ENCODE measurements at places on chromosomes 12 and 14.

DNA sequence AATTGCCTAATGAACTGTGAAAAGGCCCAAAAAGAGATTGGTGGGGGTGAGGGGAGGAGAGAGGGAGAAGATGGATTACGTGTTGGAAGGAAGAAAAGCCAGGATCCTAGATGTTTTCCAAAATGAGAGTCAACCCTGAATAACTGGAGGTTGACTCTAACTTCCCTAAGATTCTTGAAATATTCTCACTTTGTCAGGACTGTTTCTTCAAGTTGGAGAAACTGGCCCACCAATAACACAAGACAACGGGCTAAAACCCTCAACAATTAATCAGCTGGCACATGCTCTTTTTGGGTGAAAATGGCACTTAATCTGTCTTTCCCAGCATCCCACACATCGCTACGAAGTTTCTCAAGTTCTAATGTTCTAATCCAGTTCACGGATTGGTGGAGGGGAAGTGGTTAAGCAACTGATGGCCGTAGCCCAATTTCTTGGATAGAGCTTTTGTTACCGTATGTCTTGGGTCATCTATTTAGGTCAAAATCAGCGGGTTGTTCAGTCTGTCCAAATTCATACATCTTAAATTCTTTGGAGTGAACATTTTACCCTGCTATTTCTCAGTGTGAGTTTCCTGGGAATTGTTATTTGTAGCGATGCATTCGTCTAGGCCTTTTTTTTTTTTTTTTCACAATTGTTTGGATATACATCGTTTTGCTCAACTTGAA is 49.0 kb downstream of the GPHB5 start:
- DNase-seq: no peak

DNA sequence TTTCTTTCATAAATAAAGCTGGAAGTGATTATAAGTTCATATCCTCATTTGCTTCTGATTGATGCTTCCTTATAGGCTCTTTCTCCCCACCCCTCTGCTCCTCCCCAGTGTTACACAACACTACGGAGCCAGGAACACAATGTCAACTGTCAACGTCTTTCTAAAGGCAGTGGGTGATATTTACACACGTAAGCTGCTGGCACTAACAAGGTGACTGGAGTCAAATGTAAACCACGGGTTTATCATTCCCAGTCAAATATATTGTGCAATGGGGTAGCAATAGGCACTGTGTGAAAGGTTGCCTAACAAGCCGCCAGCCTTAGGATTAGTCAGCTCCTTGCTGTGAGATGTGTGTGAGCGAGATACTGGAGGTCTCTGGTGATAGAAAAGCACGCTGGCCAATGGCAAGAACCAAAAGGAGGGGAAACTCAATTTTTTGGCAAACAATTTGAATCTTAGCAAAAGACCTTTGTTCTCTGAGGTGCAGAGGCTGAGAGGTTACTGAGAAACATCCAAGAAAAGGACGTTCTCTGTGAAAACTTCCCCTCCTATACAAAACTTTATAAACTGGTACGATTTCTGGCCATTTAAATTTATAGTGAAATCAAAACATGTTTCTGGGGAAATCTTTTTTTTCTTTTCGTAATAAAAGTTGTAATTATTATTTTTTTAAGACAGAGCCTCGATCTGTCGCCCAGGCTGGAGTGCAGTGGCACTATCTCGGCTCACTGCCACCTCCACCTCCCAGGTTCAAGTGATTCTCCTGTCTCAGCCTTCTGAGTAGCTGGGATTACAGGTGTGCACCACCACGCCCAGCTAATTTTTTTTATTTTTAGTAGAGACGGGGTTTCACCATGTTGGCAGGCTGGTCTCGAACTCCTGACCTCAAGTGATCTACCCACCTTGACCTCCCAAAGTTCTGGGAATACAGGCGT is 22.3 kb upstream of the HECTD1 start:
- no peak for DNase-seq

- DNase-seq: no peak
Measured at GRCh38 chr14:101197595-101198397, 294.3 kb upstream of the RTL1 start.

DNA sequence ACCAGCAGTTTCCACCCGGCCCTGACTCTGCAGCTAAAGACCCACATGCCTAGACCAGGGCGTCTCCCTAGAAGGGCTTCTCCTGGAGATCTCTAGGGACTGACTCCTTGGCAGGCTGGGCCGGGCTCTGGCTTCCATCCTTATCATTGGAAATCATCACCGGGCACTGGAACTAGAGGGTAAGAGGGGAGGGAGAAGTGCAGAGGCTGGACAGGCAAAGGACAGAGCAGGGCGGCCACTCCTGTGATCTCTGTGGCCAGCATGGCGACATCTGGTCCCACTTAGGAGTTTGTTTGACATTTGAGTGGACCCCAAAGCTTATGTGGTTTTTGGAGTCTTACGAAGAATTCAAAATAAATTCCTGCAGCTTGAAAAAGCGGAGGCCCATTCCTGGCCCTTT is 7.1 kb downstream of the LTBP2 start:
- no peak for DNase-seq

DNA sequence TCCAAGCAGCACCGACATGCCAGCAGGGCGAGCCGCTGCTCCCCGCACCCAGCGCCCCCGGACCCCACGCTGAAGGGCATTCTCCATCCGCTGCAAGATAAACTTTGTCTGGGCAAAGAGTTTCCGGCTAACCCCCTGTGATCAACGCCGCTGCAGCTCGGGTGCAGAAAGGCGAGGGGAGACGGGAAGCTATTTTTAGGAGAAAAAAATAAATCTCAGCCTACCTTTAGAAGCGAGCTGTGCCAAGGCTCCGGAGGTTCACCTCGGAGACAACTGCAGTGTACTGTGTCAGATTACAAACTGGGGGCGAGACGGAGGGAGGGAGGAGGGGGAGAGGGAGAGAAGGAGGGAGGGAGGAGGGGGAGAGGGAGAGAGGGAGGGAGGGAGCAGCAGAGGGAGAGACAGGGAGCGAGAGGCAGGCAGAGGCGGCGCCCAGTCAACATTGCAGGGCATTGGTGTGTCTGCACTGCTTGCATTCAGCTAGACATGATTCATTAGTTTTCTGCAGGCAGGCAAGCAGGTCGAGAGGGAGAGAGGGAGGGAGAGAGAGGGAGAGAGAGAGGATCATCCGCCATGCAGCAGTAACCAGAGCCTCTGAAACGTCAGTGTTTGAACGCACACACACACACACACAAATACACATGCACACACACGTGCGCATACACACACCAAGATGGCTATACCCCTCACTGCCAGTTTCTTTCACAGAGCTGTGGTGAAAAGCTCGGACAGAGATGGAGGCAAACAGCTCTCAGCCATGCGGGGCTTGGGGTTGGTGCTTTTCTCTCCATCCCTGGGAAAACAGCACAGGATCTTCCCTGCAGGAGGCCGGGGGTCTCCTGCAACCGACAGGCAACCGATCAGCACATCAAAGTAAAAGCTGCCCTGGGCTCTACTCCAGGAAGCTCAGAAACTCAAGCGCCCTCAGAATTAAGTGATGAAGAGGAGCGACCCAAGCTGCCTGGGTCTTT is at the start of gene RIMBP2:
Gene RIMBP2, minus strand, starts transcription at position 302 of the 971 bp plus-strand sequence. CDS start 237,286 bp downstream, outside the sequence.
- DNase-seq: no peak

DNA sequence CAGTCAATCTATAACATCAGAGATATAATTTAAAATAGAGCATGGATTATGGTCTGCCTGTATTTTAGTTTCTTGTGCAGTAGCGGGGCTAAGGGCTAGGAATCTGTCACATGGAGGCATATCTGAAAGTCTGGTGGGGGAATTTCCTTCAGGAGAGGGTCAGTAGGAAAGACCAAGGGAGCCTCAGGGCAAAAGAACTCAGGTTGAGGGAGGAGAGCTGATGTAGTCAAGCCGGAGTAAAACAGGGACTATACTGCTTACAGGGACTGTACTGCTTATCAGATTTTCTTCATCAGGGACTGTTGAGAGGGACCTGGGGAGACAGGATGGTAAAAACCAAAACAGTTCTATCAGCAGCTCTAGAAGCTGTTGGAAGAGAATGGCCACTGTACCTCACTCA is 82.0 kb upstream of the CPM start:
- no peak for DNase-seq

Measured in stimulated activated CD4-positive, alpha-beta T cell treated with anti-CD3 and anti-CD28 coated beads, Interleukin-12 subunit alpha, Interleukin-12 subunit beta, amount 100 ng/mL, for 24 hours (primary cell).